Stimulated activated CD8-positive, alpha-beta memory T cell treated with anti-CD3 and anti-CD28 coated beads, Interleukin-15, amount 100 ng/mL, for 4 hours (primary cell): ENCODE measurements at places on chromosomes 13 and 19.

GRCh38 chr19:14142262-14143190, 6.1 kb upstream of the ASF1B start:
- no peak for DNase-seq

DNA sequence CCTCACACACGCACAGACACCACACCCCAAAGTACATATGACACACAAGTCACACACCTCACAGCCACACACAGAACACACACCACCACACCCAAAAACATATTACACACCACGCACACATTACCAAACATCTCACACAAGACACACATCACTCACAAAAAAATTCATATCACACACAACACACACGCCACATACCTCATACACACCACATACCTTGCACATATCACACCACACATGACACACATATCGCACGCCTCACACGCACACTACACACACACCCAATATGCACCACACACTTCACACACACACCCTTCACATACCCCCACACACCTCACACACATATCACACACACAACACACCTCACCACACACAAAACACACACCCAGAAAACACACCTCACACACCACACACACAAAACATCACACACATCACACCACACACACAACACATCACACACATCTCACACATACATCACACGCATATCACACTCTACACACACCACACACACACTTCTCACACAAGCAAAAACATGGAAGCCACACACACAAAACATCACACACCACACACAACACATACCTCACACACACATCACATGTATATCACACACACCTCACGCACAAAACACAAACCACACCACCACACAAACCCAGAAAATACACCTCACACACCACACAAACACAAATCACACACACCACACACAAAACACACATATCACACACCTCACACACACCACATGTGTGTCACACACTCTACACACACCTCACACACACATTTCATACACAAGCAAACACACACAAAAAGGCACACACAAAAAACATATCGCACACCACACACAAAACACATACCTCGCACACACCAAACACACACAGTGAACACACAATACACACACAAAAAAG, 132.1 kb downstream of the CRYL1 start:
- no peak for DNase-seq

DNA sequence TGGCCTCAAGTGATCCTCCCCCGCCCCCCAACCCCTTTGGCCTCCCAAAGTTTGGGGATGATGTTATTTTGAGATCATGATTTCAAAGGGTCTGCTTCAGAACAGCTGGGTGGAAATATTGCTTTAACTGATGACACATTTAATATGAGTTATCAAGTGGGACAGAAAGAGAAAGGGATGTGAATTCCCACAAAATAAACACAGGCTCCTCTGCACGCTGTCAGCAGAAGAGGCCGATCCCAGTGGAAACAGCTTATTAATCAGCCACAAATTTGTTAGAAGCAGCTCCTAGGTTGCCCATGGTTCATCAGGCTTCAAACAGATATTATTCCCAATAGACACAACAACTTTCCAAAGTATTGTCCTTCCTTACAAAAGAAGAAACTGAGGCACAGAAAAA, 4.7 kb downstream of the DCLK1 start:
- no peak for DNase-seq

- DNase-seq, result no peak
These were observed 1633.5 kb downstream of the SLITRK1 start for GRCh38 chr13:82248762-82249161.

DNA sequence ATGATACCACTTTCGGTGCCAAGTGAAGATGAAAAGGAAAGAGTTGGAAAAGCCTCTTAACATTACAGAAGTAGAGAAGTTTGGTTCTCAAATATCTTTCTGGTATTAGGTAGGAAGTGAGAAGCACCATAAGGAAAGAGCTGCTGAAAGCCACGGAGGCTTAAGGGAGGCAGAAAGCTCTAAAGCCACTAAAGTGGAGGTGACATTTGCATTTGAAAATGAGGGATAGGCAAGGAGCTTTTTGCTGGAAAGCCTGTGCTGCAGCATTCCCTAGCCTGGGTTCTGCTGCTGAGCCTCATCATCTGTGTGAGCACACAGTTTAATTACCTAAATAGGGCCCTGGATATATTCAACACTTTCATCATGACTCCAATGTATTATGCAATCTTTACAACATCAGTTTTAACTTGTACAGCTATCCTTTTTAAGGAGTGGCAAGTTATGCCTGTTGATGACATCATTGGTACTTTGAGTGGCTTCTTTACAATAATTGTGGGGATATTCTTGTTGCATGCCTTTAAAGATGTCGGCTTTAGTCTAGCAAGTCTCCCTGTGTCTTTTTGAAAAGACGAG, 315.4 kb downstream of the RBM26 start:
- DNase-seq, result no peak

GRCh38 chr19:2099054-2099501, 2.4 kb downstream of the IZUMO4 start:
- DNase-seq, result no peak

- DNase-seq, result no peak
These were observed 46.5 kb upstream of the RCBTB2 start for GRCh38 chr13:48579165-48579918.

DNA sequence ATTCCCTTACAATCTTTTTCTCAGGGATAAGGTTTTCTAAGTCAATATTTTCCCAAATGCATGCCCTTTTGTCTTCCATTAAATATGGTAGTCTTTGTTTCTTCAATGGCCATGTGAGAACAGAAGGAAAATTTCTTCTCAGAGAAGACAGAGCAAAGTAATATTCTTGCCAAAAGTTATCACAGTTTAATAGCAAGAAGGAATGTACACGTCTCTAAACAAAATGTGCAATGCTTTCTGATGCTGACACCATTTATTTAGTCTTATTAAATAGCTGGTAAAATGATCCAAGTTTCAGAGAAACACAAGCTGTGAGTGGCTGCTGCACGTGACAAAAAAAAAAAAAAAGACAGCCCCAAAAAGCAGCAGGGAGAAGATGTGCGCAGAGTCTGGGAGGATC, 542.5 kb downstream of the GPC6 start:
- no peak for DNase-seq

- DNase-seq, result no peak
These were observed 38.9 kb downstream of the TEX29 start for GRCh38 chr13:111359237-111359915.

DNA sequence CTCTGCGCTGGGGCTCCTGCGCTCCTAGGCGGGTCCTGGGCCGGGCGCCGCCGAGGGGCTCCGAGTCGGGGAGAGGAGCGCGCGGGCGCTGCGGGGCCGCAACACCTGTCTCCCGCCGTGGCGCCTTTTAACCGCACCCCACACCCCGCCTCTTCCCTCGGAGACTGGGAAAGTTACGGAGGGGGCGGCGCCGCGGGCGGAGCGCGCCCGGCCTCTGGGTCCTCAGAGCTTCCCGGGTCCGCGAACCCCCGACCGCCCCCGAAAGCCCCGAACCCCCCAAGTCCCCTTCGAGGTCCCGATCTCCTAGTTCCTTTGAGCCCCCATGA, at the start of gene GJB2:
TSS of gene GJB2 (minus strand) at position 103 of the 326 bp plus-strand sequence. CDS start 3,357 bp downstream, outside the sequence.
- no peak for DNase-seq

DNA sequence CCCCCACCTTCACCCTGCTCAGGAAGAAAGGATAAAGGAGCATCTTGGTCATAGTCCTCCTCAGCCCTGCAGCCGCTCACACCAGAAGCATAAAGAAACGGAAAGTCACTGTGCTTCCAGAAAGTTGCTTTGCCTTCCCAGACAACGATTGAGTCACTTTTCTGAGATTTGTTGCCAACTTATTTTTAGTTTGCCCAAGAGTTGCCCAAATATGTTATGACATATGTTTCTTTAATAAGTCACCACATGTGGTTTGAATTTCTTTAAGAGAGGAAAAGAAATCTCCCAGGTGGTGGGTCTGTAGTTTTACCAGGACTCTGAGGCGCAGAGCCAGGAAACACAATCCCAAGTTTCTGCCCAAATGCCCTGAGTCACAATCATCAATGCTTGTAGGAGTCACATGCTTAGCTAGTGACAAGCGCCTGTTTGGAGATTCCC, 63.4 kb upstream of the LRCH1 start:
- DNase-seq, result no peak

DNA sequence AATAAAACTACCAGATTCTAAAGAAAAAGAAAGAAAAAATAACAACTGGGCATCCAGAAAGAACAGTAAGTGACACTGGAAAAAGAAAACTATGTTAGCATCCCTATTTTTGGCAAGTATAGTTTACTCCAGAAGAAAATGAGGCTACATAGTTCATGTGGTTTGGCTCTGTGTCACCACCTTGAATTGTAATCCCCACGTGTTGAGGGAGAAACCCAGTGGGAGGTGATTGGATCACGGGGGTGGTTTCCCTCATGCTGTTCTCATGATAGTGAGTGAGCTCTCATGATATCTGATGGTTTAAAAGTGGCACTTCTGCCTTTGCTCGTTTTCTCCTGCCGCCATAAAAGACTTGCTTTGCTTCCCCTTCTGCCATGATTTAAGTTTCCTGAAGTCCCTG, 76.9 kb downstream of the ITGBL1 start:
- DNase-seq, result no peak

DNA sequence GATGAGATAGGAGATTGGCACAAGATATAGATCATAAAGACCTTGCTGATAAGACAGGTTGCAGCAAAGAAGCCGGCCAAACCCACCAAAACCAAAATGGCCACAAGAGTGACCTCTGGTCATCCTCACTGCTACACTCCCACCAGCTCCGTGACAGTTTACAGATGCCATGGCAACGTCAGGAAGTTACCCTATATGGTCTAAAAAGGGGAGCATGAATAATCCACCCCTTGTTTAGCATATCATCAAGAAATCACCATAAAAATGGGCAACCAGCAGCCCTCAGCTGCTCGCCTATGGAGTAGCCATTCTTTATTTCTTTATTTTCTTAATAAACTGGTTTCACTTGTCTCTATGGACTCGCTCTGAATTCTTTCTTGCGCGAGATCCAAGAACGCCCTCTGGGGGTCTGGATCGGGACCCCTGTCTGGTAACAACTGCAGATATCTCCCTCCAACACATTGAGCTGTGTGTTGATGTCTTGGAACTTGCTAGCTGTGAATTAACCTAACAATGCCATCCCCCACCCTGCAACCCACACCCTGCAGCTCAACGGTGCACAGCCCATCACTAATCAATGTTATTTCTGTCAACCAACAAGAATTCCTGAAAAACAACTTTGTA, 27.1 kb upstream of the GRTP1 start:
- no peak for DNase-seq

GRCh38 chr13:80469105-80469852, 128.4 kb upstream of the SPRY2 start:
- no peak for DNase-seq

GRCh38 chr19:18090545-18091216, 3.9 kb upstream of the IL12RB1 start:
- DNase-seq, result no peak

- no peak for DNase-seq
These were observed 75.4 kb downstream of the GGACT start for GRCh38 chr13:100513171-100513570.

GRCh38 chr13:57653229-57653989, 21.9 kb downstream of the PCDH17 start:
- no peak for DNase-seq

DNA sequence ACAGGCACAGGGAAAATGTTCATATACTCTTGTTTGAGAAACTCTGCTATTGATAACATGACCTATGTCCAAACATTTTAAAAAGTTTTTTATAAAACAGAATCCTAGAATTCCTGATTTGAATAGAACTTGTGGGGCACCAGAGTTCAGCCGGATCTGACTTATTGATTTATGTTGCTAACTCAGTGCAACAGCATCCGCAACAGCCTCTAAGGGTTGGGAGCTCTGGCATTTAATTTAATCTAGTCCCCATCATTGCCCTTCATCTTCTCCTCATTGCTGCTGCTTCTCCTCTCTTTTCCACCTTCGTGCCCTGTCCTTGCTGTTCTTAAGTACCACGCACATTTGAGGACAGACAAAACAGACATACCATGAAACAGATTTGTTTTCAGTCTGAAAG, 214.5 kb downstream of the FGF14 start:
- DNase-seq, result no peak

DNA sequence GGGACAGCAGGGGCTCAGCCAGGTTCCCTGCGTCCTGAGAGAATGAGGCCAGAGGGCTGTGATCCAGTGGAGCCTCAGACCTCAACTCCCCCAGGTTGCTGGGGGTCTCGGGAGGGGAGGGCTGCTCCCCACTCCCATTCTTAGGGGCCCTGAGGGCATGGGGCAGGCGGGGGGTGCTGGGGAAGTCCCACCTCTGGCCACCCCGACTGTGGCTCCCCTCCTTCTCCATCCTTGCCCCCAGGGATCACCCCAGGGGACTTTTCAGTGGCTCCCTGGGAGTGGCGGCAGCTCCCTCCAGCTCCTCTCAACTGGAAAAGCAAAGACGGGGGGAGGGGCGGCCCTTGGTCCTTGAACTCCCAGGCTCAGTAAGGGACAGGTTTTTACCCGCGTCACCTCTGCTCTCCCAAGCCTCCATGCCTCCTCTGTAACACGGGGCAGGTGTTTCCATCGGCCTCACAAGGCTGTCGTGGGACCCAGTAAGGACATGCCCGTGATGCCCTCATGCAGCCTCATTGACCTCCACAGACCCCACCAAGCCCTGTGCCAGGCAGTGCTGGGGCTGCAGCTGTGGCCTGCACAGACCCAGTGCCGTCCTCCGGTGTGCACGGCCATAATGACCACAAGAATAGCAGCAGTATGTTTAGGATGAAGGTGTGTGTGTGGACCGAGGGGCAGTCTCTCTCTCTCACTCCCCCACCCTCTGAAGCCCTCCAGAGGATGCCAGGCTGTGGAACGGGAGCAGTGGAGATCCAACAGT, 11.6 kb upstream of the TOMM40 start:
- DNase-seq, result no peak

- no peak for DNase-seq
These were observed 57.3 kb downstream of the KLF2 start for GRCh38 chr19:16381756-16382401.

DNA sequence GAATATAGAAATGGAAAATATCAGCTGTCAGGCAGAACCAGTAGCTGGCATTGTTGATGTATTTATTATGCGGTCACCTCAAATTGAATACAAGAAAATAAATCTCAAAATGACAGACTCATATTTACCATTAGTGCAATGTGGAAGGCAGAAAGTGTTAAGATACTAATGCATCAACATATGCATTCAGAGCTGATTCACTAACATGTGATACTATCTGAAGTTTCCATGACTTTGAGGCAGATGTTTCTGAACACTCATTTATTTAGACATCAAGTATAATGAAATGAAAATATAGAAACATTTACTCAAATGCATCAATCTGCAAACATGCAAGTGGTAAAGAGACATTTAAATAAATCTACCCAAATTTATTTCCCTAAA, 474.2 kb upstream of the SLC10A2 start:
- no peak for DNase-seq

- no peak for DNase-seq
These were observed 91.6 kb upstream of the SIAH3 start for GRCh38 chr13:45943120-45943519.

- DNase-seq, result no peak
These were observed 3.7 kb downstream of the TINCR start for GRCh38 chr19:5563935-5564612.
